Glutamatergic neuron (in vitro differentiated cells): ENCODE measurements at places on chromosomes 3 and 15. TPM values are rescaled to one million over a fixed set of nuclear protein-coding genes. Genes with fewer than 3 reads are reported as not detected.

GOLIM4 gene
- total RNA-seq = 31.7 TPM

RTP3 gene
- total RNA-seq = not detected

PRTG gene
- 19.4 TPM for total RNA-seq

DNA sequence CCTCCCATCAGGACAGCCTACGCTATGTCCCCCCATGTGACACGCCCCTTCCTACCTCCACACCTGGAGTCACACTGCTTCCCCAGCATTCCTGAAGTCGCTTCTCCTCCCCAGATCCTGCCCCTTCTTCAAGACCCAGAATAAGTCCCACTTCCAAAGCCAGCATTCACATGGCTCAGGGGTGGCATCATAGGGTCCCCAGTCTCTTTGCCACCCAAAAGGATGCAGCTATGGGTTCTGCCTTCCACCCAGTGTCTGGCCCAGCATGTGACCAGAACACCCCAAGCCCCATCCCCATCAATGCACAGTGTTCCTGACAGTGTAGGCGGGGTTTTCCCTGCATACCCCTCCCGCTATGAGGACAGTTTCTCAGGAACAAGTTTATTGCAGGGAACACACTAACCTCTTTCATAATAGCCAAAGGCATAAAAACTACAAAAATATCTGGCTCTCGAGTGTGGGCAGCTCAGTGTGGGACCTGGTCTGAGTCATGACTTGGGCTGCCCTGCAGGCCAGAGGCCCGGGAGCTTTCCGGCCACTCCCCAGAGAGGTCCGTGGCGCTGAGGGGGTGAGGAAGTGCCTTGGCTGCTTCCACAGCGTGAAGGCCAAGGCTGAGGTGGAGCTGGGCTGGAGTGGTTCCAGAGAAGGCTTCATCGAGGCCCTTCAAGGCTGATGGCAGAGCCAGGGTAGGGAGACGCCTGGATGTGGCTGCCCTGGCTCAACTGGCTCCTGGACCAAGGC lies 5.8 kb downstream of the ISLR start:
- peaks cover 21% of the 10 kb centered on the region for H3K27me3 ChIP-seq
- H3K4me1 ChIP-seq = peaks cover 43% of the 10 kb centered on the region
- no peak overlapping the region for H3K27ac ChIP-seq
- peak; percentile 8 for DNase-seq

FBXW12 gene
- 0.66 TPM for total RNA-seq

DNA sequence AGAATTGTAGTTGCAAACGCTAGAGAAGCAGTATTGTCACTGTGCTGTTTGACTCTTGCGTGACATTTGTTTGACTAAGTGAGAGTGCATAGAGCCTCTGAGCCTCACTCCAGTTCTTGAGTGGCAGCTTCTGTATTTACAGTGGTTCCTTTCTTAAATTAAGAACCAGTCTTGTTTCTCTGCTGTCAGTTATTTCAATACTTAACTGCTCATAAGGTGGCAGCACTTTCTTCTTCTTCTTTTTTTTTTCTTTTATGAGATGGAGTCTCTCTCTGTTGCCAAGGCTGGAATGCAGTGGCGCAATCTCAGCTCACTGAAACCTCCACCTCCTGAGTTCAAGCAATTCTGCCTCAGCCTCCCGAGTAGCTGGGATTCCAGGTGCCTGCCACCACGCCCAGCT lies 372.1 kb downstream of the LPP start:
- H3K27me3 ChIP-seq = no peaks in the 10 kb centered on the region
- H3K36me3 ChIP-seq = no peaks in the 10 kb centered on the region
- H3K4me1 ChIP-seq = no peaks in the 10 kb centered on the region
- no peak overlapping the region for H3K27ac ChIP-seq

RHOV gene
- 1.8 TPM for total RNA-seq

GRCh38 chr15:58677426-58677825 lies 72.1 kb downstream of the ADAM10 start:
- H3K36me3 ChIP-seq = no peaks in the 10 kb centered on the region
- H3K27me3 ChIP-seq = no peaks in the 10 kb centered on the region
- no peak overlapping the region for H3K4me3 ChIP-seq
- DNase-seq = no peak
- no peak overlapping the region for H3K27ac ChIP-seq
- no peaks in the 10 kb centered on the region for H3K4me1 ChIP-seq

DNA sequence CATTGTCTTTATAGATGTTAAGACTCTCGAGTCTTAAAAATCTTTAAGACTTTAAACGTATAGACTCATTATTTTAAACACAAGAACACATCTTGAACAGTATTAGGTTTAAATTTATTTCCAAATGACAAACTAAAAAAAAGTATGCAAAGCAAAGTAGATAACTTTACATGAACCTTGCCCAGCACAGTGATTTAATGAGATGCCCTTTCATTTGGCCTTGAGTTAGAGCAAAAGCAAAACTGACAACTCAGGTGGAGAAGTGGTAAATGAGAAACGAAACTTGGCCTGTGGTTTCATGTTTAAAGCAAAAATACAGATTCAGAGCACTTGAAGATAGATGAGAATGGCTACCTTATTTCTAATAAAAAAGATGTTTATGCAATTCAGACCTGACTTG lies 8.6 kb downstream of the GPR15 start:
- DNase-seq = no peak
- no peak overlapping the region for H3K27ac ChIP-seq
- no peaks in the 10 kb centered on the region for H3K4me1 ChIP-seq
- H3K27me3 ChIP-seq = no peaks in the 10 kb centered on the region
